ENCODE measurements at places on chromosomes 13 and 19.
A peak's percentile ranks its signal among the peaks of the same experiment; 100 is the strongest.

DNA sequence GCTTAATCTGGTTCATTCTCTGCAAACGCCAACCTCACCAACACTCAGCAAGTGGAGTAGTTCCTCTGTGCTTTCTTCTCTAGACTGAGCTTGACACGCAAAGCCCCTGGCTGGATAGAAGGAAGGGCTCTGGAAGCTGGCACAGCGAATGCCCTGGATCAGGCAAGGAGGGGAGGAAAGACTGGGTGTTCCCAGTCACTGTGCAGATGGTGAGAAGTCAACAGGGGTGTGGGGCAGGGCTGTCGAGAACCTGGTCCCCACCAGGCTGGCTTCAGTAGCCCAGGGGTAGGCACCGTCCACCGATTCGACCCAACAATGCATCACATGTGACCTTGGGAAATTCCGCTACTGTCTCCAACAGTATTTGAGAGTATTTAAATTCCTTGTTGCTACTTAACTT, 65.5 kb downstream of the TSHZ3 start:
- no peak for DNase-seq

DNA sequence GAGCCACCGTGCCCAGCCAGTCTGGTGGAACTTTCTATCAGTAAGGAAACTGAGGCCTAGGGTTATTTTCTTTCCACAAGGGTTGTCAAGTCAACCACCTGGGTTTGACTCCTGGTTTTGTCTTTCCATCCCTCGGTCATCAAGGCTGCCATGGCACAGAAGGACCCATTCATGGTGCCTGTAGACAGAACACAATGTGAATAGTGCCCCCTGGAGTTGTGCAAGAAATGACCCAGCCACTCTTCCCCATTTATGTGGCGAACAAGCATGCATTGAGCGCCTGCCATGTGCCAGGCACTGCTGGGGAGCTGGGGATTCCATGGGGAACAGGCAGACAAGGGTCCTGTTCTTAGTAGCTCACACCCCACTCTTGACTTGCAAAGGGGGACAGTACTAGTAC, 4.1 kb downstream of the SMARCA4 start:
- no peak for DNase-seq

DNA sequence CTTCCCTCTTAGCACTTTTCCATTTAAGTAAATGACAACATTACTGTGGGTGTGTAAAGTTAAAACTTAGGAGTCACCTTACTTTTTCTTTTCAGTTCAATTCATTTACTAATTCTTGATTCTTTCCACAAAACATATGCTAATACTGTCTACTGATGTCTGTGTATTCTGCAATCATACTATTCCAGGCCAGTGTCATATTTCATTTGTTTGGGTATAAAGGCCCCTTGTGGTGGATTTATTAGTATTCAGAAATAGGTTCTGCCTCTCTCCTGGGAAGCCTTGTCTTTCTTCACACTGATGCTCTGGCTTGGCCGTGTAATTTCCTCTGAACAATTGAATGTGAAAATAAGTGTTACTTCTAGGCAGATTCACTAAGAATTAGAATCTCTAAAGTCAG, 621.9 kb upstream of the SPRY2 start:
- DNase-seq, result no peak

DNA sequence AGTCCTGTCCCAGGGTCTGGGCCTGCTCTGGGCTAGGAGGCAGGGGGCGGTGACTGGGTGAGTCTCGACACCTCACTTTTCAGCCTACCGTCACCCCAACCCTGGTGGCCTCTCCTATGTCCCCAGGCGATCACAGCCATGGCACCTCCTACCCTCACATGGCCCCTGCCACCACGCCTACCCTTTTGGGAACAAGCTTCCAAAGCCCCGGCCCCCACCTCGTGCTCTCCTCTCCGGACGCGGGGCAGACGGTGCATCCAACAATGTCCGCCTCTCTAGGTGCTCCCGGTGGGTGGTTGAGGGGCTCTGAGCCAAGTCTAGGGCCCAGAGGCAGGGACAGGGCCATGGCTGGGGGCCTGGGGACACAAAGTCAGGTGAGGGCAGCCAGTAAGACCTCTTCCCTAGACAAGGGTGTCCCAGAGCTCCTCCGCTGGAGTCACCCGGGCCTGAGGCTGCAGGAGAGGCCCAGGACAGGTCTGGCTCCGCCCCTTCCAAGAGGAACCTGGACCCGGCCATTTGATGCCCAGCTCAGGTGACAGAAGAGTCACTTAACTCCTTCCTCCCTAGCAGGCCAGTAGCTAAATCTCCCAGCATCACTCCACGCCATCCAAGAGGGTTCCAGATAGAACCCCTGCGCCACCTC, at the start of gene SYNE4:
TSS of gene SYNE4 (minus strand) at position 478 of the 643 bp plus-strand sequence. CDS start at position 346, 132 bp downstream.
- DNase-seq, result no peak

DNA sequence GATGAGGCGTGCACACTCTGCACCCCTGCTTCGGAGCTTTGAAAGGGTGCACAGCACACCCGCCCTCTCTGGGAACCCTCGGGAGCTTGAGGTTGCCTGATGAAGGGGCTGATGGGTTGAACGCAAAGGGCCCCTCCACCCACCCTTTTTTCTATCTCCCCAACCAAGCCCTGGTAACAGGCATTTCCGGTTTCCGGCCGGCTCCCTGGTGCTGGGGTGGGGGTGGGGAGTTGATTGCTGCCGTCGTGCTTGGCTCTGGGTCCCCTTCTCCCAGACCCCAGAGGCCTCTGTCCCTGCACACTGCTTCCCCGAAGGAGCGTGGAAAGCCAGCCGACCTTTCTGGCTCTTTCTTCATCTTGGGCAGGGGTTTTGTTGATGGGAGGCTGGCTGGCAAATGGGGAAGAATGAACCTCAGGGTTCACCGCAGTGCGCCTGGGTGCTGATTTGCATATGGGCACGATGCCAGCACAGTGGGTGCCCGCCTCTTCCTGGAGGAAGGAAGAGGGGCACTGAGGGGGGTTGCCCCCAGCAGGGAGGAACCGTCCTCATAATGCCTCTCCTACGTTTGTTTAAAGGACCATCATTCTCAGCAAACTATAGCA, 29.1 kb downstream of the VAV1 start:
- peak; percentile 60 for DNase-seq

- no peak for DNase-seq
Observed at GRCh38 chr19:55554302-55554701, 9.0 kb upstream of the SBK3 start.

DNA sequence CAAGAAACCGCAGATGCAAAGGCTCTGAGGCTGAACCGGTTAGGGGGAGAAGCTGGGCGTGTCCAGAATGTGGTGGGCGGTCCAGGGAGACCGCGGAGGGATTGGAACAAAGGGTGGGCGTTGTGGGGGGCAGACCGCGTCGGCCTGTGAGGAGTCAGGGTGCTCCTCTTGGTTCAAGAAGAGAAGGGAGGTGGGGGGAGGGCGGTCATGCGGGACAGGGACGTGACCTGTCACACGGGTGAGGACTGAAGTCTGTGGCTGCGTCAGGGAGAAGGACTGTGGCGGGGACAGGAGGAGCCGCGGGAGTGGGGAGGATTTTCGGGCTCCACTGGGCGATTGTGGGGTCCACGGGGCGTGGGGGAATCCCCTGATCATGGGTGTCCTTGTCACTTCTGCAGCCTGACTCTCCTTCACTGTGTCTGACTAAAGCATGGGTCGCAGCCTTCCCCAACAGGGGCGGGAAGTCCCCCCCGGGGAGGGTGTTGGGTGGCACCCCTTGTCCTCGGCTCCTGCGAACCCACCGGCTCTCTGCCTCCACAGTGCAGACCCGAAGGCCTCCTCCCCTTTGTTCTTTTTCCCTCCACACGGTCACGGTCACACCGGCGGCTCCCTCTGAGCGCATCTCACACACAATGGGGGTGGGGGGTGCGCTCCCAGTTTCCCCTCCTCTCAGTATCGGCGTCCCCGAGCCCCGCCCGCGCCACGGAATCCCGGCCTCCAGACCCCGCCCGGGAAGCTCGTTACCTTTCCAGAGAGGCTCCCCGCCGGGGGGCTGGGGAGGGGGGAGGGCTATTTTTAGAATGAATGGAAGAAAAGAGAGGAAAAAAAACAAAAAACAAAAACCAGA, 16.4 kb upstream of the KCNN1 start:
- peak; percentile 12 for DNase-seq

DNA sequence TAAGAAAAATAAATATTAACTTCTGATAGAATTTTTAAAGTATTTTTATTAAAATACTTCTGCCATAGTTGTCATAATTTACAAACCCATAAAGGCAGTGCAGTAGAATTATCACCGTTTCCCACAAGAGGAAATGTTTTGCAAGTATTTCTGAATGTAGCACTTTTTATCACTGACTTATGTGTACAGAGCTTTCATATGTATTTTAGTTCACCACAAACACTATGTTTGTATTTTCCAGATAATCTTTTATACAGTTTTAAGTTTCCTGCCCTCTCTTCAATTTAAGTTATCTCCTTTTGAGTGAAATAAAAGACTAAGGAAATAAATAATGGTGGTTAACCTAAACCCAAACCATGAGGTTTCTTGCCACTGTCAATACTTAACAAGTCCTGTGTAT, 24.2 kb downstream of the MIPEP start:
- no peak for DNase-seq

DNA sequence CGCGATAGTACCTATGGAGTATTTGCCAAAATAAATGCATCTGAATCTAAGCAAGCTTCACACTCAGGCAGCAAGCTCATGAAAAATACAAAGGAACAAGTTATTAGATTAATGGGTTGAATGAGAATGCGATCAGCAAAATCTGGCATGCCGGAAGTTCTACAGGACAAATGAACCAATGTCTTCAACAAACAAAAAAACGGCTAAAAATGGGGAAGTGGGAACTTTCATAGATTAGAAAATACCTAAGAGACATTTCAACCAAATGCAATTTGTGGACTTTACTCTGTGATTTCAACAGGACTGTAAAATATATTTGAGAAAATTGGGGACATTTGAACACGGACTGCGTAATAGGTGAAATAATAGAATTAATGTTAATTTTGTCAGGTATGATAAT, 22.4 kb upstream of the RNASEH2B start:
- no peak for DNase-seq

- no peak for DNase-seq
Observed at GRCh38 chr19:9986787-9987281, 23.5 kb downstream of the COL5A3 start.

DNA sequence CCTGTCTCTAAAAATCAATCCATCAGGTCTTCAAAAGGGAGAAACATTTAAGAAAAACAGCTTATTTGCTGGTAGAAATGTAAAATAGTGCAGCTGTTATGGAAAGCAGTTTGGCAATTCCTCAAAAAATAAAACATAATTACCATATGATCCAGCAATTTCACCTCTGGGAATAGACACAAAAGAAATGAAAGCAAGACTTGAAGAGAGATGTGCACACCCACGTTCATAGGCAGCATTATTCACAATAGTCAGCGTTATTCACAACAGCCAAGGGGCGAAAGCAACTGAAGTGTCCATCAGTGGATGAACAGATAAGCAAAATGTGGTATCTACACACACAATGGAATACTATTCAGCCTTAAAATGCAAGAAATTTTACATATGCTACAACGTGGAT, 45.1 kb upstream of the DOCK9 start:
- DNase-seq, result no peak

GRCh38 chr13:98983182-98983581, 5.3 kb upstream of the DOCK9 start:
- no peak for DNase-seq

GRCh38 chr13:98142380-98143156, at the start of gene FARP1:
TSS of gene FARP1 (plus strand) at chr13:98143094. CDS start at chr13:98213243, 70,149 bp downstream.
- DNase-seq, result no peak

GRCh38 chr19:36013280-36014011, 567 bp downstream of the ALKBH6 start:
- no peak for DNase-seq

- DNase-seq, result no peak
Observed at GRCh38 chr19:18735324-18735723, 51.8 kb downstream of the CRTC1 start.

All from stimulated activated CD8-positive, alpha-beta memory T cell treated with anti-CD3 and anti-CD28 coated beads, Interleukin-2, amount 100 ng/mL, for 1 hour (primary cell).